RPMI8226 (cell line): ENCODE measurements at places on chromosomes 13 and 19.

- DNase-seq: peak; percentile 51
These were observed 22.2 kb downstream of the CCDC169 start for GRCh38 chr13:36275190-36276002.

GRCh38 chr13:94444826-94445225 is 34.7 kb downstream of the DCT start:
- no peak for DNase-seq

DNA sequence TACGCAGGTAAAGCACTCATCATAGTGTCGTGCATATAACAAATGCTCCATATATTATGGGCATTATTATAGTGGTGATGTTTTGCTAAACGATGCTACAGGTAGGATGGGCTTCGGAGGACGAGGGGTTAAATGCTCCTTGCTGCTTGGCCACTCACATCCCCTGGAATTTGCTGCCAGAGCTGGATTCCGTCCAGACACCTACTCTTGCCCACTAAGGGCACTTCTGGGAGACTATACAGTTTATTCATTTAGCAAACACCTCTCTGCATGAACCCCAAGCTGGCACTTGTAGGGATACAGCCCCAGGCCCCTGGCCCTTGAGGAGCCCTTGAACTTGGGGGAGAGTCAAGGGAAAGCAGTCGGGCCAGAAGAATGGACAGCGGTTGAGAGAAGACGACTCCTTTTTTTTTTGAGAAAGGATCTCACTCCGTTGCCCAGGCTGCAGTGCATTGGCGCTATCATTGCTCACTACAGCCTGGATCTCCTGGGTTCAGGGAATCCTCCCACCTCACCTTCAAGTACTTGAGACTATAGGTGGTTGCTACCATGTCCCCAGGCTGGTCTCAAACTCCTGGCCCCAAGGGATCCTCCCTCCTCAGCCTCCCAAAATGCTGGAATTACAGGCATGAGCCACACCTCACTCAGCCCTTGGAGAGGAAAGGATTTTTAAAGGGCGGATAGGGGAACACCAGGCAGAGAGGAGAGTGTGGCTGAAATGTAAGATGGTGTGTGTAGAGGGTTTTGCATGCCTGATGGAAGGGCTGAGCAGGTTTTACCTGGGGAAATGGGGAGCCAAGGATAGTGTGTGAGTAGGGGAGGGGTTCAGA is 1.1 kb upstream of the MRPL34 start:
- no peak for DNase-seq

- DNase-seq: no peak
These were observed 75.3 kb downstream of the TEX29 start for GRCh38 chr13:111395511-111396393.

GRCh38 chr13:20118268-20119140 is 42.3 kb downstream of the GJA3 start:
- no peak for DNase-seq
